ENCODE measurements at places on chromosomes 13 and 19.

- no peak for DNase-seq
Observed at GRCh38 chr19:17554968-17555479, 425 bp upstream of the COLGALT1 start.

GRCh38 chr19:13090511-13091231 is 12.0 kb downstream of the LYL1 start:
- no peak for DNase-seq

DNA sequence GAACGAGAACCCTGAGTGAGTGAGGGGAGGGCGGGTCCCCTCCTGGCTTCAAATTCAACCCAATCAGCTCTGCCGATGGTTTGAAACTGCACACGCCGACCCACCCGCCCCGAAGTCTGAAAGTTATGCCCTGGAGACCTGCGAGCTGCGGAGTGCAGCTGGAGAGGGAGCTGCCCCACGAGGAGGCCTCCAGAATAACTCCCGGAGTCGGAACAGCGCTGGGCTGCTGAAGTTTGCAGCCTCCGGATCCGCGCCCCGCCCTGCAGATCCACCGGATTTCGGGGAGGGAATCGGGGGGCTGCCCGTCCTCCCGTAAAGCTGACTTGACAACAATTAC is 7.0 kb downstream of the POU4F1 start:
- DNase-seq: no peak

DNA sequence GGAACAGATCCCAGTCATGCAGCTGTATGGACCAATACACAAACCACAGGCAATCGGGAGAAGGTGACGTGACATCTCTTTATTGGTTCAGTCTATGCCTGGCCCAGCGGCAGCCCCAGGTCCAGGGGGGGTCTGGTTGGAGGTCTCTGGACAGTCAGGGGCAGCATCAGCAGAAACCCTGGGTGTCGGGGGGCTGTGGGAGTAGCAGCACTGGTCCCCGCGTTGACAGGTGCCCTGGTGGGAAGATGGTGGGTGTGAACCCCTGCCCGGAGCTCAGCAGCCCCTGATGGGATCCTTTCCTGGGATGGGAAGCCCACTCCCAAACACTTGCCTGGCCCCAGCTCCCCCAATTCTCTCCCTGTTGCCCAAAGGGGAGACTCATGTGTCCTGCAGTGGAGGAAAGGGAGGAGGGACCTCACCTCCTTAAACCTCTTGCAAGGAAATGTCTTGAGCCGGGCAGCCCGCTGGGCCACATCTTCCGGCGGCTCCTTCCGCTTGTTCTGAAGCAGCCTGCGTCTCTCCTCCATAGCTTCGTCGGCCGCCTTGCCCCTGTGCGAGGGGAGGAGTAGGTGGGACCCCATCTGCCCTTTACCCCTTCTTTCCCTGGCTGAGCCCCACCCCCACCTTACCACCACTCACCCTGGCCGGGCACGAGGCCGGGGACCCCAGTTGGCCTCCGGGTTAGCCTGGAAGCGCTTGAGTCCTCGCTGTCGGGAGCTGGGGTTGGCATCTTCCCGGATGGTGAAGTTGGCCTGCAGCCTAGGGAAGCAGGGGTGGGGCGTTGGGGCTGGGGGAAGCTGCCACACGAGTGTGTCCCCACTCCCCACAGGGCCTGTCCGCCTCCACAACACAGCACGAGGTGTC is 2.4 kb upstream of the LYL1 start:
- DNase-seq: no peak

DNA sequence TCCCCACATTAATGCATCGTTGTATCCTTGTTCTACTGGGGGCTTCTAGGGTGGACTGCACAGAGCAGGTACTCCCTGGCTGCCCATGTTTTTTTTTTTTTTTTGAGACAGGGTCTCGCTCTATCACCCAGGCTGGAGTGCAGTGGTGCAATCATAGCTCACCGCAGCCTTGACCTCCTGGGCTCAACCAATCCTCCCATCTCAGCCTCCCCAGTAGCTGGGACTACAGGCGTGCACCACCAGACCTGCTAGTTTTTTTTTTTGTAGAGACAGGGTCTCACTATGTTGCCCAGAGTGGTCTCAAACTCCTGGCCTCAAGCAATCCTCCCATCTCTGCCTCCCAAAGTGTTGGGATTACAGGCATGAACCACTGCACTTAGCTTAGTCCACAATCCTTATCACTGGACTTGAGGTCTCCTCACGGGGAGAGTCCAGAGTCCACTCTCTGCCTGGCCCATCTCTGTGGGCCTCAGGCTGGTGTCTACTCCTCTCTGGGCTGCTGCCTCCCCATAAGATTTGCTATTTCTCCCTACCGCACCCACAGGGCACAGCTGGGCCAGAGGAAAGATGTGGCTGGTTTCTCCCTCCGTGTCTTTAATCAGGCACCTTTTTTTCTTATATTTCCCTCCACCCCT is 50.4 kb upstream of the CYP4F8 start:
- no peak for DNase-seq

DNA sequence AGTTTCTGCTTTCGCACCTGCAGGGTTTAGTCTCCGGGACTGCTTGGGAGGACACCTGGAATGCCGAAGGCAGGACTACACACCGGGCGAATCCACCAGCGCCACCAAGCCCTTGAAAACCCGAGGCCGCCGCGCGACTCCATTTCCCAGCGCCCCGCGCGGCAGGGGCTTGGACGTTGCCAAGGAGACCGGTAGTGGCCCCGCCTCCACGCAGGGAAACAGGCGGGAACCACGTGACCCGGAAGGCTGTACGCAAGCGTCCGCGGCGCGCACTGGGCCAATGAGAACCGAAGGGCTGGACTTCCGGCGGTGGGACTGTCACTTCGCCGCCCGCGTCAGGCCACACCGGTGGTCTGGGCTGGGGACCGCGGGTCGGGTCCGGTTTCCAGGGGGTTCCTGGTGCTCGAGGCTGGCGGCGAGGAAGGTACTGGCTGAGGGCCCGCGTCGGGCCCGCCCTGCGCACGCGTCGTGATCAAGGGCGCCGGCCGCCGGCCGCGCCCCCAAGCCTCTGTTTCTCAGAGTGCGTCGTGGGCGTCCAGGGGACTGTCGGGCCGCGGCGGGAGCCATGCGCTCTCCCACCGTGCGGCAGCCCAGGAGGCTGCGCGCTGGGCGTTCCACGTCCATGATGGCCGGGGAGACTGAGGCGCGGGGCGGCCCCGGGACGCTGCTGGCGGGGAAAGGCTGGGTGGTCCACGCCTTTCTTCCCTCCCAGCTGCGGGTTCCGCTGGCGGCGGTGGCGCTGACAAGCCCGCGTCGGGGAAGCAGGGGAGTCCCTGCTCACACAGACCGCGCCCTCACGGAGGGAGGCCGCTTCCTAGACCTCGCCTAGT is at the start of gene ZNF324:
Gene ZNF324, plus strand, starts transcription at position 321 of the 830 bp plus-strand sequence. CDS start 2,106 bp downstream, outside the sequence.
- DNase-seq: peak; percentile 96

- no peak for DNase-seq
Observed at GRCh38 chr13:102294407-102295018, 107.3 kb downstream of the FGF14 start.

- peak; percentile 7 for DNase-seq
Observed at GRCh38 chr13:45778882-45779281, 72.7 kb downstream of the SIAH3 start.

DNA sequence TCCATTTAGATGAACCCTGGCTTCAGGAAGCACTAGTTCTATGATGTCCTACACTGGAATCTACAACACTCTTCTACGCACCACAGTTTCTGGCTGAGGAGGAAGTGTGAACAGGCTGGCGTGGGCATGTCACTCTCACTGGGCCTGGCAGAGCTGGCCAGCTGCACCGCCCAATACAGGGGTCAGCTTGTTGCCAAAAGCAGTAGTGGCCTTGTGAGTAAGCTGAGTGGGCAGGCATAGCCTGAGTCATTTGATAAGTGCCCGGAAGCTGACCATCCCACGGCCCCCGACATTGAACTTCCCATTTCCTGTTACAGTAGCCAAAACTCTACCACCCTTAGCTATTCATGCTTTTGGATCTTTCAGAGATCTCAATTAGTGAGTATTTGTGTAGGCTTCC is 240.9 kb upstream of the SERP2 start:
- DNase-seq: no peak

DNA sequence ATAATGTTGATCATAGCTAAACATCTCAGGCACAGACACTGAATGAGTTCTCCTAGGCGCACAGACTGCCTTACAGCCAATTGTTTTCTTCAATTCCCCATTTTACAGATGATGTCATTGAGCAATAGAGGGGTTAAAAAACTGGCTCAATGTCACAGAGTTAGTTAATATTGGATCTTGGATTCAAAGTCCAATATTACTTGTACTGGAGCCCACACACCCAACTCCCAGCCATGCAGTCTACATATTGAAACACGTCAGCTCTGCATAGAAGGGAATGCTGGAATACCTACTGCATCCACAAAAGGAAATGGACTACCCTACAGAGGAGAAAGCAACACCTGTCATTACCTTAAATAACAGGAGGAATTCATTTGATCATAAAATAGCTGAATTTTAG is 76.1 kb upstream of the SLC15A1 start:
- no peak for DNase-seq

DNA sequence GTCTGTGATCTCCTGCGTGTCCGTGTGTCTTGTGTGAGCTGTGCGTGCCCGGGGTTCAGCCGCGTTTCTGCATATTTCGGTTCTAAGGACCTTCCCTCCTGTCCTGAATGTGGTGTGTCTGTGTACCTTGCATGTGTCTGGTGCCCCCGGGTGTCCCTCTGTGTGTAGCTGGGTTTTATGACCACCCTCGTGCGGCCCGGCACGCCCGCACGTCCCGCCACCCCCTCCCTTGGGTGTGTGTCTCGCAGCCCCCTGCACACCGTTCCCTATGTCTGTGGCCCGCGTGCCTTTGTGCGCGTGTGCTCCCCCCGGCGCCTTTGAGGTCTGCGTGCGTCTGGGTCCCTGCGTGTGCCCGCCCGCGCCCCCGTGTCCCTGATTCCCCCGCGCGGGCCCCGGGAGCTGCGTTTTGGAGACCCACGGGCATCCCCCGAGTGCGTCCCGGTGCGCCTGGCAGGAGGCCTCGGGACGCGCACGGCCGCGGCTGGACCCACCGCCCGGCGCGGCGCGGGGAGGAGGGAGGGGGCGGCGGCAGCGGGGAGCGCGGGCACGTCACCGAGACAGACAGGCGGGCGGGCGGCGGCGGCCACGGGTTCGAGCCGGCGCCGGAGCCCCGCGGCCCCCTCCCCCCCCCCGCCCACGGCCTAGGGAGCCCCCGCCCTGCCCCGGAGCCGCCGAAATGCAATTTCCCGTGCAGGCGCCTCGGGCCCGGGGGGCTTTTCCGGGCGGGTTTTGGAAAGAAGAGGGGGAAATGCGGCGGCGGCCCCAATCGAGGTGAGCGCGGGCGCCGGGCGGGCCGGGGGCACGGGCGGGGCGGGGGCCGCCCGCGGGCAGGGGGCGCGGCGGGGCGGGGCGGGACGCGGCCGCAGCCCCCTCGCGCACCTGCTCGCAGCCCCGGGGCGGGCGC is 12.0 kb upstream of the NANOS3 start:
- DNase-seq: no peak

GRCh38 chr13:44848920-44849676 is 140.2 kb downstream of the NUFIP1 start:
- no peak for DNase-seq

GRCh38 chr13:94758436-94758960 is 46.2 kb upstream of the SOX21 start:
- DNase-seq: no peak

DNA sequence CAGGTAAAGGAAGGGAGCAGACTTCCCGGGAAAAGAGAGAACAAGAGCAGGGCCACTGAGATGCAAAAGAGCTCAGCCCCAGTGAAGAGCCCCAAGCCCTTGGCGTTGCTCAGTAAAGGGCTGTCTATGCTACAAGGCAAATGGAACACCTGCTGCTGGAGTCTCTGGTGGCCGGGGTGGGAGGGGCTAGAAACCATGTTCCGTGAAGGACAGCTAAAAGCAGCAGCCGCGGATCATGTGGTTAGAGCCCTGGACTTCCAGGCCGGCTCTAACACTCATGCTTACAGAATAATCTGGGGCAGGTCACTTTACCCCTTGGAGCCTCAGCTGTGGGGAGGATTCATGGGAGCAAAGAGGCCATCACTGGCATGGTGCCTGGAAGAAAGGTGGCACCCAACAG is 17.8 kb downstream of the POU2F2 start:
- DNase-seq: no peak

DNA sequence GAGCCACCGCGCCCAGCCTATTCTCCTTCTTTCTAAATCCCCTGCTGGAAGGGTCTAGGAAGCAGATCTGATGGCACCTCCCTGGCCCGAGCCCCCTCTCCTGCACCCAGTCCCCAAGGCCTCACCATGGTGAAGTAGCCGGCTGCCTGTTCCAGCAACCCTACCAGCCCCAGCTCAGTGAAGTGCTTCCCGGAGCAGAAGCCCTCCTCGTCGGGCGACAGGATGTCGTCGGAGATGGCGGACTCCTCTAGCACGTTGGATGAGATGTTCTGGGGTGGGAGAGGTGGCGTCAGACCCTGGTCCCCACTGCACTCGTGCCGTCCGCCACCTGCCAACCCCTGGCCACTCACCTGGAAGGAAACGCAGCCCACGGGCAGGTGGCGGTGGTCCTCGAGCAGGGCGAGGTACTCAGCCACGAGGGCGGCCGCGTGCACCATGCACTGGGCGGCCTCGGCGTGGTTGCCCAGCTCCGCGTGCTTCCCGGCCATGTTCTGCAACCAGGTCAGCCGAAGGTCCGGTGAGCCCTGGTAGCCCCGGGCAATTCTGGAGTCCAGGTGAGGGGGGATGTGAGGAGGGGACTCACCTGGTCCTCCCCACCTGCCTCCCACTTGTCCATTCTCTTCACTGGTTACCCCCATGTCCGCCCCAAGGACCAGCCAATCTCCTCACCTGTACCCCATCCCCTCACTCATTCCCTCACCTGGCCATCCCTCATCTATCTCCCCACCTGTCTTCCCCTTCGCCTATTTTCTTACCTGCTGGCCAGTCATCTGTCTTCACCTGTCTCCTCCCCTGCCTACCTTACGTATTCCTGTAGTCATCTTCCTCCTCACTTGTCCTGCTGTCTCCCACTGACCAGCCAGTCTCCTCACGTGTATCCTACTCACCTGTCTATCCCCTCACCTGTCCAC is 11.5 kb upstream of the KANK2 start:
- peak; percentile 40 for DNase-seq

DNA sequence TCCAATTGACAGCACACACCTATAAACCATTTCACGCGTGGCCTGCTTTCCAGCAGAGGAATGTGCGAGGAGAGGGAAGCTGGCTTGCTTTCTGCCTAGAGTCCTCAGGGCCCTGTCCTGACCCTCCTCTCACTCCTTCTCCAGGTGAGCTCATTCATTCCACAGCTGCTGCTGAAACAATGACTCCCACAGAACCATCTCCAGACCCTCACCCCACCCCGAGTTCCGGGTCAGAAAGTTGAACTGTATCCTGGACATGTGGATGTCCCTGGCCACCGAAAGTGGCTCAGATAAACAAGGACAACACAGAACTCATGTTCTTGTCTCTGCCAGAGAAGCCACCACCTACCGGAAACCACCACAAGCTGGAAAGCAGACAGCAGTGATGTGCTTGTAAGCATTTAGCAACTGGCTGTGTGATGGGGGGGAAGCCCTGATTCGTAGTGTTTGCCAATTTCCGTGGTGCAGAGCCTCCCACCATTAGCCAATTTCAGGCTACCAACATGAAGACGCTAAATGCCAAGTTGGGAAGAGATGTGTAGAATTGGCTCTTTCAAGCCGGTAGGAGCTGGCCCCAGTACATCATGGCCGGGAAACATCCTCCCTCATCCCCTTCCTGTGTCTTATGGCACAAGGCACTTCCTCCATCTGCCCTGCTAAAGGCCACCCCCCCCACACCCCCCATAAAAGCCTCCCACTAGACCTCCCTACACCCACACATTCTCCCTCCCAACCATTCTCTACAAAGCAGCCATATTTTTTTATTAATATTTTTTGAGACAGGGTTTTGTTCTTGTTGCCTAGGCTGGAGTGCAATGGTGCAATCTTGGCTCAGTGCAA is 5.0 kb downstream of the SYCE2 start:
- peak; percentile 26 for DNase-seq

GRCh38 chr19:19361075-19361594 is 40.5 kb downstream of the MAU2 start:
- peak; percentile 89 for DNase-seq

All from fibroblast of skin of scalp (primary cell).